ENCODE measurements at places on chromosomes 7 and 10.

DNA sequence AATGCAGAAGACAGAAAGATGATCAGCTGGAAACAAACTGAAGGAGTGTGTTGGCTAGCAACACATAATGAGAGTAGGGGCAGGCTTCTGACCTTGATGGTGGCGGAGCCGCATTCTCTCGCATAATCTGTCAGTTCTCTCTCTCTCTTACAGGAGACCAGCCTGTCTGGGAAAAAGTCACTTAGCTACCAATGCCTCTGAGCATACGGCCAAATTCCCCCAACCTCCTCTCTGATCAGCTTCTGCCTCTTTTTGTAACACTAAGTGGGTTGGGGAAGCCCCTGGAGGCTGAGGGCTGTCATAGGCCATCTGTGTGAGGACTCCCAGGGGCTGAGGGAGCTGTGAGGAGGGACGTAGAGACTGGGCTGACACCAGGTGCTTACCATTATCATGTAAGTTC, 104.6 kb downstream of the HIPK2 start:
- DNase-seq = no peak

- no peak for DNase-seq
Observed at GRCh38 chr7:71517940-71518699, 386.2 kb downstream of the GALNT17 start.

- DNase-seq = no peak
Observed at GRCh38 chr10:80313523-80313922, 24.1 kb upstream of the MAT1A start.

DNA sequence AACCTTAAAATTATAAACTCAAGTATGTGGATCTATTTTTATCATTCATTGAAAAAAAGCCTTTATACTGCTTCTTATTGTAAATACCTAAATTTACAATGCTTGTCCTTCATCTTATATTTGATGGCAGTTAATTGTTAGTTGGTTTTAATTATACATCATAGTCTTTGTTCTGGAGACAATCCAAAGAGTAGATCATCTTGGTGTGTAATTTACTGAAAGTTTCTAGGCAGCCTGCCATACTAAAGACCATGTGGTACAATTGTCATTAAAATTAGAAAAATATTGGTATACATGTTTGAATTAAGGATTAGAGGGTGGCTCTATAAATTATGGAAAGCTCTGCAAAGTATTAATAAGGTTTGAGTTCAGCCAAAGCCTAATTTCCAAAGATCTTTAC, 231.4 kb downstream of the KCND2 start:
- DNase-seq = no peak

GRCh38 chr7:115511330-115511729, 519.2 kb downstream of the TFEC start:
- DNase-seq = no peak

- DNase-seq = no peak
Observed at GRCh38 chr7:52749880-52750279, 285.6 kb upstream of the POM121L12 start.

- DNase-seq = peak; percentile 84
Observed at GRCh38 chr7:99499721-99500636, at the start of gene ZNF394. TSS of gene ZNF394 (minus strand) at chr7:99500281. CDS start at chr7:99500093, 188 bp downstream.

GRCh38 chr7:155729847-155730246, 82.4 kb downstream of the SHH start:
- DNase-seq = no peak

- no peak for DNase-seq
Observed at GRCh38 chr10:127017541-127018297, 112.5 kb downstream of the DOCK1 start.

DNA sequence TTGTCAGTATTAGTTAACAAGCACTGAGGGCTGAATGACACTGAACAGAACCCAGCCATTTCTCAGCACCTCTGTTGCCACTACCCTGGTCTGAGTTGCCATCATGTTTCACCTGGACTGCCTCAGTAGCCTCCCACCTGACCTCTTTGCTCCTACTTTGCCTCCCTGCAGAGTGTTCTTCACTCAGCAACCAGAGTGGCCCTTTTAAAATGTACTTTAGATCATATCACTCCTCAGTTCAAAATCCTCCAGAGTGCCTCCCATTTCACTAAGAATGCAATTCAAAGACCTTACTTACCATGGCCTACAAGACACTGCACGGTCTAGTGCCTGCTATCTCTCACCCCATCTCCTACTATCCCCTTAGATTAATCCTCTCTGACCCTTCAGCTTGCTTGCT, 214.5 kb downstream of the AUTS2 start:
- DNase-seq = no peak

- no peak for DNase-seq
Observed at GRCh38 chr10:116014871-116015582, 258.0 kb downstream of the GFRA1 start.

DNA sequence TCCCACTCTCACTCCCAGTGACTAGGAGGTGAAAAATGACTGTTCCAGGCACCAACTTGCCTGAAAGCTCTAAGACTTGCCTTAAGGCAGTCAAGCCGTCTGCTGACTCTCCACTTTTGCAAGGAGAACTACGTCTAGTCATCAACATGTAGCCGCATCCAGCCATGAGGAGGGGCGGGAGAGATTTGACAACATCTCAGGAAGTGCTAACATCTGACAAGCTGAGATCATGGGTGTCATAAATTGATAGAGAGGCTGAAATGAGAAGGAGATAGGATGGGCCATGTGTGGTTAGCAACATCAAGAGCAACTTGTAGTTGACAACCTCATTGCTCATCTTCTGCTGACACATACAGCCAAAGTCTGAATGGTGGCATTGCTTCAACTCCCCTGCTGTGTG, 9.0 kb upstream of the TBXAS1 start:
- no peak for DNase-seq

GRCh38 chr10:112624546-112625048, 177.6 kb downstream of the VTI1A start:
- DNase-seq = no peak

DNA sequence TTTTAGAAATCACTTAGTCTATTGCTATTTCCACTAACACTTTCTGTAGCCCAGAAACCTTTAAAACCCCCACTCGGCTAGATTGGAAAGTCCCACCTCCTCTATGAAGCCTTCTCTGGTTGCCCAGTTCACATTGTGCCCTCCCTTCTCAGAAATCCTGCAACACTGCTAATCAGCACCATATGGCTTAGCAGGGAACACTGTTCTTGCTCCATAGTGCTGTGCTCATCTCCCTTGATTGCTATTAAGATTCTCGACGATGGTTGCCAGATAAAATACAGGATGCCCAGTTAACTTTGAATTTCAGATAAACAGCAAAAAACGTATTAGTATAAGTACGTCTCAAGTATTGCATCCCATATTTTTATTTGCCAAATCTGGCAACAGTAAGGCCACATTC, 40.1 kb upstream of the XPNPEP1 start:
- DNase-seq = no peak

DNA sequence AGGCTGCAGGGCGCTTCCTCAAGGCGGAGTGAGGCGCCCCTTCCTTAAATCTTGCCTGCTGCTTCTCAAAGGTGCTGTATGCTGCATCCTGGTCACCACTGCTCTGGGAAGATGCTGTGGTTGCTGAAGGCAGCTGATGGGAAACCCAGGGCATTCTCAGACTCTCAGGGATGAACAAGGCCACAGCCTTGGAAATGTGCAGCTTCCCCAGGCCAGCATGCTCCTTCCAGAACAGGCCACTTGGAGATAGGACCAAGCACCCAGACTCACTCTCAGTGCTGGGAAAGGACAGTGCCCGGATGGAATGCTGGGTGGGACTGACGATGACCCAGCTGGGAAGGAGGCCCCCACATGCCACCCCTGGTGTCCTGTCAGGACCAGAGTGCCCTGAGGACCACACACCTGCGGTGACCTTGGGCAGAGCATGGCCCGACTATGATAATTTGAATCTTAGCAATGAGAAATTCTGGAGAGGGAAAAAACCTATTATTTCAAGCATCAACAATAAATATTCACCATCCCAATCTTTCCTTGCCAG, 235.5 kb downstream of the TNS3 start:
- DNase-seq = no peak

GRCh38 chr7:2631946-2632732, at the start of gene TTYH3:
TSS of gene TTYH3 (plus strand) at chr7:2631986. CDS start at chr7:2632156, 170 bp downstream.
- no peak for DNase-seq

DNA sequence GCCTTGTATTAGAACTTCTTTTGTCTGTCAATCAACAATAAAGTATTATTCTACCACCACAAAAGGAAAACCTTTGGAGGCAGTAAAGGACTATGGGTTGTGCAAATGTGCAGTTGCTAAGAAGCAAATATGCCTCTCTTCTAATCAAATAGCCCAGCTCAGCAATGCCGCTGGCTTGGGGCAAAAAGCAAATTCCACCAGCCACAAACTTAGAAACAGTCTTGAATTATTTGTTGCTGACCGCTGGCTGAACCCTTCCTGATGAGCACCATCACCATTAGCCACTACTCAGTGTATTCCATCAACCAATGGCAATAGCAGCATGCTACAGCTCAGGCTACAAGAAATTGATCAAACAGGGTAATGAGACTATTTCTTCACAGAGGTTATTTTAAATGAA, 51.0 kb downstream of the SKAP2 start:
- no peak for DNase-seq

GRCh38 chr7:41911792-41912191, 208.9 kb upstream of the INHBA start:
- DNase-seq = no peak

DNA sequence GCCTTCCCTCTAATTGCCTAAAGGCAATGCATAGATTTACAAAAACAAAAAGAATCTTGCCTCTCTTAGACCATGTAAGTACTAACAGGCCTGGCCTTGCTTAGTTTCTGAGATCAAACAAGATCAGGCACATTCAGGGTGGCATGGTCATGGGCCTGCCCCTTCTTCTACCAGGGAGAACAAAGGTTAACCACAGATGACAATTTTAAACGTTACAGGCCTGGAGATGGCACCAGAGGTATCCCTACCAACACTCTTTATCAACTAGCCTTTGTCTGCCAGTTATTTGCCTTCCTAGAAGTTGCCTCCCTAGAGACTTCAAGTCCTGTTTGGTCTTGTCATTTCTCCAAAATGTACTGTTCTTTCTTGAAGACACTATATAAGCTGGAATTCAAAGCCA, 252.6 kb downstream of the DOCK4 start:
- peak; percentile 15 for DNase-seq

DNA sequence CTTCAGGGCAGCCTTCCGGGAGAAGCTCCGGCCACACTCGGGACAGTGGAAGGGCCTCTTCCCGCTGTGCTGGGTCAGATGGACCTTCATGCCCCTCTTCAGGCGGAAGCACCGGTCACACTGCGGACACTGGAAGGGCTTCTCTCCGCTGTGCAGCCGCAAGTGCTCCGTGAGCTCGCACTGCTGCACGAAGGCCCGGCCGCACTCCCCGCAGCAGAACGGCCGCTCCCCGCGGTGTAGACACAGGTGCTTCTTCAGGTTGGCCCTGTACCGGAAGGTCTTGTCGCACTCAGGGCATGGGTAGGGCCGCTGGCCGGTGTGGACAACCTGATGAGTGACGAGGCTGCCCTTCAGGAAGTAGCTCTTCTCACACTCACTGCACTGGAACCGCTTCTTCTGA, 14.2 kb upstream of the ZNF786 start:
- no peak for DNase-seq

DNA sequence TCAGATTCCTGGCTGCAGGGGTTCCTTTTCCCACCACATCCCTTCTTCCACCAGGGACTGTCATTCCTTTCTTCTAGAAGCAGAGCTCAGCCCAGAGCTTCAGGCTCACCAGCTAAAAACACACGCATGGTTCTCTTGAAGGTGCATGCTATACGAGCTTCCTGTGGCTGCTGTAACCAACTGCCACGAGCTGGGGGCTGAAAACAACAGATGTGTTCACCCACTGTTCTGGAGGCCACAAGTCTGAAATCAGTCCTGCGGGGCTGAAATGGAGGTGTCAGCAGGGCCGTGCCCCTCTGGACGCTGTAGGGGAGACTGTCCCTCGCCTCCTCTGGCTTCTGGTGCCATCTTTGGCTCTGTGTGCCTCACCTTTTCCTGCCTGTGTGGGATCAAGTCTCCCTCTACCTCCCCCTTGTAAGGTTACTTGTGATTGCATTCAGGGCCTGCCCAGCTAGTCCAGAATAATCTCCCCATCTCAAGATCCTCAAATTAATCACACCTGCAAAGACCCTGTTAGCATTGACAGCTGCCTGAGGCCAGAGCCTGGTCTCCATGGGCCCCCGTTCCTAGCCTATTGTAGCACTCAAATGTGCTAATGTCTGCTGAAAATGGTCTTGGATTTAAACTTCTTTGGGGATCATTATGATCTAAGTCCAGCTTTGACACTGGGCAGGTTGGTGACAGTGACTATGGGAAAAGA, 13.7 kb downstream of the RAB19 start:
- DNase-seq = peak; percentile 3

- no peak for DNase-seq
Observed at GRCh38 chr7:127769696-127770400, 117.9 kb downstream of the SND1 start.

DNA sequence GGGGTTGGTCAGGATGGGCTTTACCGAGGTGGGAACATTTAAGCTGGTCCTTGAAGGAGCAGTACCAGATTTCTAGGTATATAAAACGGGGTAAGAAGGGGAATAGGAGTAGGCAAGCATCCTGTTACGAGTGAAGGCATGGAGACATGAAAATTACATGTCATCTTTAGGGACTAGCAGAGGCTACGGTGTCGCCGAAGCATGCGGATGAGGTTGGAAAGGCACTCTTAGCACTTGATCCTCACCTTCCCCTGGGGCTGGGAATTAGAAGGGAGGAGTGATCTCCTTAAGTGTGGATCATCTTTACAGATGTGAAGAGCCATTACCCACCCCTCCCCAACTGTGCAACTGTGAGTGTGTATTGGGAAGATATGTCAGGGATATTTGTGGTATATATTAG, 13.8 kb upstream of the ZRANB1 start:
- DNase-seq = no peak

- no peak for DNase-seq
Observed at GRCh38 chr7:89002981-89003956, 207.7 kb upstream of the TEX47 start.

GRCh38 chr10:101565936-101566332, 22.1 kb downstream of the POLL start:
- DNase-seq = no peak

GRCh38 chr10:129491123-129491734, 24.2 kb downstream of the MGMT start:
- no peak for DNase-seq

- DNase-seq = no peak
Observed at GRCh38 chr7:142556740-142557139, 192.5 kb upstream of the PRSS1 start.

DNA sequence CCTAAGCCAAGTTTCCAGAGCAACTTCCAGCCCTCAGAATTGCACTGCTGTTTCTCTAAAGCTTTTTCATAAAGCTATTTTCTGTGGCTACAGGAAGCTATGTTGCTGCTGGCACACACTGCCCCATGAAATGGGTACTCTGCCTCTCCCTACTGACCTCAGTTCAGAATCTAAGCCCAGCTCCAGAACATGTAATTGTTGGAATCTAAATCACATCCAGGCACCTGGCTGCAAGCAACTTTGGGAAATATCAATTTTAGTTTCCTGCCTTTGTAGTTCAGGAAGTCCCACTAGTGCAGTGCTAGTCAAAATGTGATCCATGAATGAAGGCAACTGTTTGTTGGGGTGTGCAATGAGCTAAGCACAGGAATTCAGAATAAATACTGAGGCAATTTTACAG, 226.2 kb downstream of the THSD7A start:
- no peak for DNase-seq

- peak; percentile 78 for DNase-seq
Observed at GRCh38 chr10:21525367-21526187, at the start of gene SKIDA1. TSS of gene SKIDA1 (minus strand) at chr10:21525682. CDS start at chr10:21517822, 7,860 bp downstream.

GRCh38 chr10:31319602-31320549, 860 bp downstream of the ZEB1 start:
- no peak for DNase-seq

All from NCI-H2029 (cell line).